ENCODE measurements at places on chromosomes 4 and X.

GRCh38 chr4:37881811-37882210 is 9.1 kb upstream of the TBC1D1 start:
- DNase-seq, result no peak

DNA sequence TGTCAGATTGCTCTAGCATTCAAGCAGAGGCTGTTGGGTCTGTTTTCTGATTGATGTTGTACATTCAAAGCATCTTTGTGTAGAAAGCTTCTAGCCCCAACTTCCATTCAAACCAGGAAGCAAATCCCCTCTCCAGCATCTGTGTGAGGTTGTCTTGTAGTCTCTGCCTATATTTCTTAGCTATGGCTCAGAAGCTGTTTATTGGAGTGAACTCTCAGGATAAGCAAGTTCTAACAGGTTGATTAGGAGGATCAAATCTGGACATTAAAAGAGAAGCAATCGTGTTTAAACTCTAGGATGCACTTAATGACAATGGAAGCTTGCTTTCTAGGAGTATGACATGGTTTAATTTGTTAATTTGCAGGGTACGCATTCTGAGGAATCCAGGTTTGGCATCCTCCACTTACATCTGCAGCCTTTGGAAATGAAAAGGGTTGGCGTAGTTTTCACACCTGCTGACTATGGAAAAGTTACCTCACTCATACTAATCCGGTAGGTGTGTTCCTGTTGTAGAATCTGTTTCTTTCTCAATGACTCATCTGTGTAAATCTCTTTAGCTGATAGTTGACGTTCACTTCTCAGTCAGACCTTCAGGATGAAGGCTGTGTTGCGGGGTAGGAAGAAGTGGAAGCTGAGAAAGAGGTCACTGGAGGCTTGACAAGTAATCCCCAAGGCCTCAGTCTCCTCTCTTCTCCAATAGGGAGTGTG is 88.0 kb upstream of the TLR2 start:
- no peak for DNase-seq

DNA sequence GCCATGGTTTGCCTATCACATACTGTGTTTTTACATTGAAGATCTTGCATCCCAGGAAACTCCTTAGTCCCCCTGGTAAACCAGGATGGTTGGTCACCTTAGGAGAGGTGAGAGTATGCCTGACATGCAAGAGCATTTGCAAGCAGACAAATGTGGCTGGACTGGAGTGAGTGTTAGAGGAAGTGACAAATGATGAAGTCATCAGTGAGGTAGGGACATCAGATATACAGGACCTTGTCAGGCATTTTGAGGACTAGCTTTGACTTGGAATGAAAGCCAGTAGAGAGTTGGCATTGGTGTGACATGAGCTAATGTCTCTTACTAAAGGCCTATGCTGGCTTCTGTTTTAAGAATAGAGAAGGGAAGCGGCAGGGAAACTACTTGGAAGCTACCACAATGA is 124.9 kb downstream of the FRMPD4 start:
- DNase-seq, result no peak

GRCh38 chr4:153564630-153565525 is 98.7 kb downstream of the TMEM131L start:
- DNase-seq, result no peak

GRCh38 chrX:141609111-141609510 is 19.6 kb downstream of the SPANXA2 start:
- no peak for DNase-seq

DNA sequence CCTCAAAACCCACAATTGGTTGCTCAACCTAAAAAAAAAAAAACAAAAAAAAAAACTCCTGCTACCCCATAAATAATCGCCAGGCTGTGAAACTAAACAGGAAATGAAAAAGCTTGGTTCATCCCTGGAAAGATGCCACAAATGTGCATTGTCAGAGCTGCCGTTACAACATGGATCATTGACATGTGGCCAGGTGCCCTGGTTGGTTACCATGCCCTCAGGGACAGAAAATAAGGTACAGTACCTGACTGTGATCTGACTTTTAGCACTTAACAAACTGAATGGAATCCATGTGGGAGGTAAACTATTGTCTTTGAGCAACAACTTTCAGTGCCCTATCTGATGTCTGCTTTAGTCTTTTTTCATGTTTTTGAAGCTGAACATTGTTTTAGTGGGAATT is 118.0 kb upstream of the RPL34 start:
- no peak for DNase-seq

DNA sequence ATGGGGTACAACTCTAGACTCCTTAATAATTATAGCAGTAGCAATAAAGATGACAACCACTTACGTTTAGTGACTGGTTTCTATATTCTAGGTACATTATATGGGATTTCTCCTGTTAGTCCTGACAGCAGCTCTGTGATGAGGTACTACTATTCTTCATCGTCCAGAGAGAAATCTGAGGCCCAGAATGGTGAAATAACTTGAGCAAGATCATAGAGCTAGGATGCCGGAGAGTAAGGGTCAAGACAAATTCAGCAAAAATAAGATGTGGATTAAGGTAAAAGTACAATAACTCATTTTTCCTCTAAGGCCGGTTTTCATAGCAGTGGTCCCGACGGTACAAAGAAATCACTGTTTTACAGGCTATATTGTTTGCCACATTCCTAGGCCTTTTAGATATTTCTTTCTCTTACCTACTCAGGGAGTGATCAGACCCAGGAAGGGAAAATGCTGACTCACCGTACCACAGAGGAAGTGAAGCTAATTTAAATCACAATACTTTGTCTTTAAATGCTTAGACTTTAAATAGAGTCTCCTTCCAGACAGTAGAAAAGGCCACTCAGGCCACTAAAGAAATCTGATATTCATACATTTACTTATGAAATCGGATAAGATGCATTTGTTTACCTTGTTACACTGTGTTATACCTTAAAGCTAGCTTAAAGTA is 2023.0 kb upstream of the AGA start:
- no peak for DNase-seq

DNA sequence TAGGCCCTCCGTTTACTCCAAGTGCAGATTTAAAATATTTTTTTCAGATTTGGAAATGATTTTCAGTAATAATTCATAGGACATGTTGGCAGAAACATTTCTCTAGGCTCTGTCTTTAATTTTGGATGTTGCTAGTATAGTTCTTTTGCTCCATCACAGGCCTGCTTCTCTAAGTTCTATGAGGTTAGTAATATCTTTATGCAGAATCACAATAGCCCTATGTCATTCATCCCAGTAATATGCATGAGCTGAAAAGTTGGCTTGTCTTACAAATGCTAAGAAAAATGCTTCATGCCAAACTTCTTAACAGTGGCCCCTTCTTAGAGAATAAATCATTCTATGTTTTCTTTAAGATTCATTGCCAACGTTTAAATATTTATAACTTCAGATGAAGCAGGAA is 148.3 kb upstream of the TLL1 start:
- DNase-seq, result no peak

- no peak for DNase-seq
These were observed 64.1 kb upstream of the TENM3 start for GRCh38 chr4:182179105-182179504.
